Activated CD4-positive, alpha-beta memory T cell treated with anti-CD3 and anti-CD28 coated beads, Interleukin-2, amount 10 ng/mL, durations not matched to agents 7 days and 5 days (primary cell): ENCODE measurements at places on chromosomes 16 and 17. TPM values are rescaled to one million over a fixed set of nuclear protein-coding genes. Genes with fewer than 3 reads are reported as not detected.
A peak's percentile ranks its signal among the peaks of the same experiment; 100 is the strongest.

DNA sequence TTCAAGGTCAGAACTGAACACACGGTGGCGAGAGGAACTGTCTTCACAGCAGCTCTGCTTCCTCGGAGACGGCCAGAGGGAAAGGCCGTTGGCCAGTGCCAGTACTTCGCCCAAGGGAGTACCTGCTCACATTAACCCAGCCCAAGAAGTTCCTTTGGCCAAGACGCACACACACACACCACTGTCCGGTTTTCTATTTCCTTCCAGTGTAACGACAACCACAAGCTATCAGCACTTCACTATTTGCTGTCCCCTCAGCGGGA lies 744 bp upstream of the GGNBP2 start:
- DNase-seq: peak; percentile 37

- no peak for DNase-seq
These were observed 40.8 kb downstream of the HS3ST3A1 start for GRCh38 chr17:13560935-13561334.

GRCh38 chr17:48646183-48647102 lies 20.3 kb upstream of the HOXB9 start:
- peak; percentile 31 for DNase-seq

DNA sequence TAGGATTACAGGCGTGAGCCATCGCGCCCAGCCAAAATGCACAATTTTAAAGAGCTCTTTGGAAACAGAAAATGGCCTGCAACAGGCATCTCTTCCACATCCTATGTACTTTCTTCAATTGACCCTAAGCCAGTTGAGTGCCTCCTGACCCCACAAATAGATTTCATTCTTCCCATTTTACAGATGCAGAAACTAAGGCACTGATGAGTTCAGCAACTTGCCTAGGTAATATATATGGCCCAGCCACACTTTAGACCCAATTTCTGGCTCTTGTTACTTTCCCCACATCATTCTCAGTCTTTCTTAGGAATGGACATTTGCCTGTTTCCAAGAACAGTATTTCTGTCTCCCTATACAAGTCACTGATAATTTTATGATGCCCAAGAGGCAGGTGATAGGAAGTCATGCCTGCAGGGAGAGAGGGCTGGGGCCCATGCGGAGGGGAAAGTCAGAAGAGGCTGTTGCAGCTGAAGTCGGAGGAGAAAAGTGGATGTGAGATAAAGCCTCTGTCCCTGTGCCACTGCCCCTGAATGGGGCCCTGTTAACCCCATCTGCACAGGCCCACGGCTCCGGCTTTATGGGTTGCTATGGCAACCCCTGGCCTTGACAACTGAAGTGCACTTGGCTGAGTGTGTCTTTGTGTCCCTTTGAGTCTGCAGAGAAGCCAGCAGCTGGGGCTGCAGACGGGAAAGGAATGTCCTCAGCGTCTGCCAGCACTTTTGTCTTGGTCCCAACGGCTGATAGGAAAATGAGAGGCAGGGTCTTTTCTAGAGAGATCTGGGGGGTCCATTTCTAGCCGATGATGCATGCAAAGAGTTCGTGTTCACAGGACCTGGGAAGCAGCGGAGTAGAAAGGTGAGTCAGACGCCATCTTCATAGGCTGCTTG lies 45.9 kb downstream of the ABAT start:
- no peak for DNase-seq

GRCh38 chr17:69853541-69854224 lies 221.3 kb upstream of the KCNJ16 start:
- DNase-seq: no peak

DNA sequence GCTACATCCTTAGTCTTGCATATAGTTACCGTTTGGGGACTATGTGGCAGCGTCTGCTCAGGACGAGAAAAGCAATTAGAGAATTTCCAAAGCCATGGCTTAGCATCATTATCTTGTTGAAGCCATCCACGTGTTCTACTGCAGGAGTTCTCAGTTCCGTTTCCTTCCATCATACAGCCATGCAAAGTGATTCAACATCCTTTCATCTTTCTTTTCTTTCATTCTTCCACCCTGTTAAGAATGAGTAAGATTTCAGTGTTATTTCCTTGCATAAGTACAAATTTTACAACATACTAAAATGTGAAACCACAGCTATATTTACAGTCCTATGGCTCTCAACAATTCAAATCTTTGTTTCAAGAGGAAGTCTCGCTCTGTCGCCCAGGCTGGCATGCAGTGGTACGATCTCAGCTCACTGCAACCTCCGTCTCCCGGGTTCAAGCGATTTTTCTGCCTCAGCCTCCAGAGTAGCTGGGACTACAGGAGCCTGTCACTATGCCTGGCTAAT lies 3.8 kb downstream of the MARF1 start:
- no peak for DNase-seq

DNA sequence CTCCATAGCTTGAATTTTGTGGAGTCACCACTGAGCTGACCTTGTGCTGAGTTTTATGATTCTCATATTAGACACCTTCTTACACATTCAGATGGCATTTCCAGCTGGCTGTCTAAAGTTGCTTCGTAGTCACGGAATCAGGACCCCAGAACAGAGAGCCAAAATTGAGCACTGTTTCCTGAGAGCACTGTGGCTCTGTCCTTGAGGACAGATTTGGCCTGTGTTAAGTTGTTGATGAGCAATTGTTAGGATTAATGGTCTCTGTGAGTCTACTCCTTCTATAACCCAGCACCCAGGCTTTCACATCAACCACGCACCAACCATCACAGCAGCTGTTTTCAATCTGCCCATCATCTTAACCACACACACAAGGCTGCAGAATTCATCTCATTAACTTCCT lies 277.5 kb upstream of the HSBP1 start:
- DNase-seq: no peak

GRCh38 chr17:64447526-64447925 lies 1.4 kb upstream of the MILR1 start:
- no peak for DNase-seq

DNA sequence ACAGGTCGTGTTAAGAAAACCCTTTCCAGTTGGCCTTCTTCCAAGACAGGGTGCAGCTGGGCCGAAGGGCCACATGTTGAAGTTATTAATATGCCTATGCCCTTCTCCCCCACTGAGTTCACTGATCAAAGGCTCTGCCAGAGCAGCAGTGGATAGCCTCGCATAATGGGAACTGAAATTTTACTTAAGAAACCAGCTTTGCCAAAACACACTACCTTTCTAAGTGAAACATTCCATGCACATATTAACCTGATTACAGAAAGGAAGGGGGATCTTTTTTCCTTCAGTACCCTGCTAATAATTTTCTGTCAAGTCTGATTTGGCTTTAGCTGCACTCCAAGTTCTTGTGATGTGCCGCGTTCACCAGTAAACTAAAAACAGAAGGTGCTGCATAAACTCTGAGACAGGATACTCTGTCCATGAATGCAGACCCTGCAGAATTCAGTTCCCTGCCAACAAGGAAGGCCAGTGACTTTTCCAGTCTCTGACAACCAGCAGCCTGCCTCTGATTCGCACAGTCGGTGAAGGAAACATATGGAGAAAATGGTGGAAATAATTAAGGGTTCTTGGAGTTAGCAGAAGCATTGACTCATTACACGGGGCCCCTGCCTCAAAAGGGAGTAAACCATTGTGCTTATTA lies 283.8 kb downstream of the ZFHX3 start:
- DNase-seq: no peak

DNA sequence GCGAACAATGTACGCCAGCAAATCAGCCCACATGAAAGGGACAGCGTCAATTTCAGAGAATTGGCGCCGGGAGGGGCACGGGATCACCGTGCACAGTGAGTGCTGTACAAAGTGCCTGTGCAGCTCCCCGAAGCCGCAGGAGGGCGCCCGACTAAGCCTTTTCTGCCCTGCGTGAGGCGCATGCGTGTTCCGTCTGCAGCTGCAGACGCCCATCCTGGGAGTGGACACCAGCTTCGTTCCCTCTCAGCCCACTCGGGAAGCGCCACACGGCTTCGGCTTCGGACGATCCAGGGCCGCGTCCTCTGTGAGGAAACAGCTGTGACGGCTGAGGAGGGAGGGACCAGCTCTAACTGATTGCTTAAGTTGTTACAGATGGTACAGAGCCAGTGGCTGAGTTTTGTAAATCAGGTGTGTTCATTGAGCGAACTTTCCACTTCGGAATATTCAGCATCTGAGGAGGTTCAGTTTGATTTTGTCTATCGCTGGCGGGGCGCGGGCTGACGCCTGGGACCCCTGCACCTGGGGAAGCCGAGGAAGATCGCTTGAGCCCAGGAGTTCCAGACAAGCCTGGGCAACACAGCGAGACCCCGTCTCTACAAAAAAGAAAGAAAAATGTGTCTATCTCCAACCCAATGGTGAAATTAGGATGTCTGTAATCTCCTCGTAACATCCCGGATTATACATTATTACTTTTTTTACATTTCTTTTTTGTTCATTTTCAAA lies 15.4 kb upstream of the ZNF287 start:
- peak; percentile 88 for DNase-seq

- no peak for DNase-seq
These were observed 37.7 kb upstream of the RHBDL3 start for GRCh38 chr17:32227910-32228309.

- peak; percentile 41 for DNase-seq
These were observed 16.5 kb upstream of the EEF2K start for GRCh38 chr16:22189473-22190080.

DNA sequence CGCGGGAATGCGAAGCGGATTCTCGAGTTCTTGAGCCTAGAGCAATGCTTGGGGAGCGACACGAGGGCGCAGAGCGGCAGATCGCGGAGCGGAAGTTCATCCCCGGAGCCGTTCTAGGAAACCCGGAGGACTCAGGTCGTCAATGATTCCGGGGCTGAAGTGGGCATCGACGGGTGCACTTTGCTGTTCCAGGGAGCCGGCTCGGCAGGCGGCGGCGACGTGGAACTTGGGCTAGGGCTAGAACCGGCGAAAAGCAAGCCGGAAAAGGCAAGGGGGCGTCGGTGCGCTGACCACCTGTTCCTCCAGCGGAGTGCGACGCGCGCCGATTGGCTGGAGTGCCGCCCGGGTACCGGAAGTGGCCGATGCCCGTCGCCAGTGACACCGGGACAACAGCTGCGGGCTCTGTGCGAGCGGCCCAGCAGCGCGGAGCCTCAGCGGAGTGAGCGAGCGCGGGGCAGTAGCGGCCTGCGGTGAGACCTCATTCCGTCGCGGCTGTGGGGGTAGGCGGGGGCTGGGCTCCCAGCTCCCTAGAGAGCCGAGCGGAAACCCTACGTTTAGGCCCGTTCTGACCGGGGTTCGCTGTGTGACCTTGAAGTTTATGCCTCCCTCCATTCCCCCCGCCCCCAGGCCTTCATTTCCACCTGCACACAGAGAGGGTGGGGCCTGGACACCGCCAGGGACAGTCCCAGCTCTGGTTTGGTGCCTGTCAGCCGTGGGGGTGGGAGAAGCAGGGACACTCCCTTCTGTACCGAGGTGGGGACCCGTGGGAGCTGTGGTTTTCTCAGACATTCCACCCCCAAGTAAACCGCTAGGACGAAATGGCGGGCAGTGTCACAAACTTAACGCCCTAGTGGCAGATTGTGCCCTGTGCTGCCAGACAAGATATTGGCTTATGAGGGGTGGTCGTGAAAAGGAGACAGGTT lies at the start of gene ZFP3:
ZFP3 (plus strand) TSS at position 362 of the 923 bp plus-strand sequence. CDS start 13,038 bp downstream, outside the sequence.
- peak; percentile 80 for DNase-seq

DNA sequence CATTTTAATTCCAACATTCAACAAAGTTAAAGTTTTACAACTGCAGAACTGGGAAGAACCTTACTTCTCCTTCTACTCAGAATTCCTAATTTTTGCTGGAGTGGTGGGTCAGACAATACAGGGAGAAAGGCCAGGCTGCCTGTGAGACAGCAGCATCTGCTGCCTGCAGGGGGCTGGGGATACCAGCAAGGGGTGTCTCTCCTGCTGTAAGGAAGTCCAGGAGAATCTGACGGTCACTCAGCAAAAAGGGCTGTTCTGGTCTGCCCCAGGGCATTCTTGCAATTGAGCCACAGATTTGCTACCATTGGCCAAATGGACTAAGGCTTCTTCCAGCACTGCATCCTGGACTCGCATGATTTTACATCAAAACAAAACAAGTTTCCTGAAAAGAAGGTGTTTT lies 426.6 kb upstream of the CDH11 start:
- DNase-seq: no peak

DNA sequence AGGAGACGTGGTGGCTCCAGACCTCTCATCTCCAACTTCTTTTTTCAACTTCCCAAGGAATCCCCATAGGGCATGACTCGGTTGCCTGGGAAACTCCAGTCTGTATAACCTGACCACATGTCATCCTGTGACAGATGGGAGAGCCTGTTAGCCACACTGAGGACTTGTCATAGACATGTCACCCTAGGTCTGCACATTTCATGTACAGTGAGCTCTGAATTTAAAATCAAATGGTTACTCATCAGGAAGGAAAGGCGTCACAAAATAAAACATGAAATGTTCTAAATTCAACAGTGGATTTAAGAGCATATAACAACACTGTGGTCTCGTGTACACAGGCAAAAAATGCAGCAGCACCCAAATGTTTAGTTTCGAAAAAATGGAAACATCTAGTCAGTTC lies 22.2 kb upstream of the ADAMTS18 start:
- DNase-seq: no peak

DNA sequence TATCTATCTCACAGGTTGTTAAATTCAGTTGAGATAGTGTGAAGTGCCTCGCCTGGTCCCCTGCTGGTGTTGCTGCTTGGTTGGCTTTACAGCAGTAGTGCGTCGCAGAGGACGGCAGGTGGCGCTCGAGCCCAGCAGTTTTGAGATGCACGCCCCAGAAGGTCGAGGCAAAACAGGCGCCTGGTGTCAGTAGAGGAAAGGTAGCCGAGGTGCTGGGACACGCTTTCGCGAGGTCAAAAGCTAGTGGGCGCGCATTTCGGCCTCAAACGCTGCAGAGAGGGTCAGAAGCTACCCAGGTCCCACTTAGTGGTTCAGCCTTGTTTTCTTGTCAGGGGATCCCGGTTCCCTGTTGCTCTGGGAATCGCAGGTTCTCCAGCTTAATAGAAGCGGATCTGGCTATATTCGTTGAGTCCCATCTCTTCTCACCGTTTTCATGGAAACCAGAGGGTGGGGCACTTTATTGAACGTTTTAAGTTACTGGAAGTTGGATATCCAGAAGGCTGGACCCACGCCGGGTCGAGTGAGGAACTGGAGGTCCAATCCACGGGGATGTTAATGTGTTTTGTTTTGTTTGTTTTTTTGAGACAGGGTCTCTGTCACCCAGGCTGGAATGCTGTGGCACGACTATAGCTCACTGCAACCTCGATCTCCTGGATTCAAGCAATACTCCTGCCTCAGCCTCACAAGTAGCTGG lies 10.3 kb upstream of the ZFP90 start:
- DNase-seq: peak; percentile 91

- peak; percentile 78 for DNase-seq
These were observed 10.3 kb downstream of the NT5M start for GRCh38 chr17:17313350-17313991.

Gene COPZ2
- 7.4 TPM for total RNA-seq

Gene SBK1
- total RNA-seq: 9.8 TPM

Gene BLMH
- total RNA-seq: 52.8 TPM

Gene CFAP97D1
- not detected for total RNA-seq

Gene KRTAP4-5
- total RNA-seq: not detected

Gene TXNL4B
- total RNA-seq: 15.3 TPM

Gene AOC3
- 0.53 TPM for total RNA-seq

Gene APOBR
- total RNA-seq: 20.9 TPM

Gene HAS3
- total RNA-seq: 0.71 TPM

Gene CDR2L
- 0.50 TPM for total RNA-seq
